ENCODE measurements at places on chromosomes 11 and 22.

DNA sequence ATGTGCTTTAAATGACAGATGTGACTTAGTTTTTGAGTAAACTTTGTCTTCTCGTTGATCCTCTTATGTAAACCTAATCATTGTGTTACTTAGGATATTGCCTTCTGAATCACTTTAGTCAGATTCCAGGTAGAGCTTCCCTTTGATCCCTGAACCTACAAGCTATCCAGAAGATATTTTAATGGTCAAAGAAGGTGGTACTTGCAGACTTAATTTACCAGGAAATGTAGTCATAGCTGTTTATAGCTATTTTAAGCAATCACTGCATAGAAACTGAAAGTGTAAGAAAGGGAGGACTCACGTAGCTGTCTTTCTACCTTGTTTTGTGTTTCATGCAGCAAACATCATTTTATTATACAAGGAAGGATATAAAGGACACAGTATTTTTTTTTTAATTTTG is 189.5 kb downstream of the DDX10 start:
- DNase-seq, result no peak

GRCh38 chr11:73680687-73681086 is 34.3 kb downstream of the PLEKHB1 start:
- no peak for DNase-seq

GRCh38 chr11:8719211-8719649 is 36.6 kb downstream of the RPL27A start:
- peak; percentile 89 for DNase-seq

DNA sequence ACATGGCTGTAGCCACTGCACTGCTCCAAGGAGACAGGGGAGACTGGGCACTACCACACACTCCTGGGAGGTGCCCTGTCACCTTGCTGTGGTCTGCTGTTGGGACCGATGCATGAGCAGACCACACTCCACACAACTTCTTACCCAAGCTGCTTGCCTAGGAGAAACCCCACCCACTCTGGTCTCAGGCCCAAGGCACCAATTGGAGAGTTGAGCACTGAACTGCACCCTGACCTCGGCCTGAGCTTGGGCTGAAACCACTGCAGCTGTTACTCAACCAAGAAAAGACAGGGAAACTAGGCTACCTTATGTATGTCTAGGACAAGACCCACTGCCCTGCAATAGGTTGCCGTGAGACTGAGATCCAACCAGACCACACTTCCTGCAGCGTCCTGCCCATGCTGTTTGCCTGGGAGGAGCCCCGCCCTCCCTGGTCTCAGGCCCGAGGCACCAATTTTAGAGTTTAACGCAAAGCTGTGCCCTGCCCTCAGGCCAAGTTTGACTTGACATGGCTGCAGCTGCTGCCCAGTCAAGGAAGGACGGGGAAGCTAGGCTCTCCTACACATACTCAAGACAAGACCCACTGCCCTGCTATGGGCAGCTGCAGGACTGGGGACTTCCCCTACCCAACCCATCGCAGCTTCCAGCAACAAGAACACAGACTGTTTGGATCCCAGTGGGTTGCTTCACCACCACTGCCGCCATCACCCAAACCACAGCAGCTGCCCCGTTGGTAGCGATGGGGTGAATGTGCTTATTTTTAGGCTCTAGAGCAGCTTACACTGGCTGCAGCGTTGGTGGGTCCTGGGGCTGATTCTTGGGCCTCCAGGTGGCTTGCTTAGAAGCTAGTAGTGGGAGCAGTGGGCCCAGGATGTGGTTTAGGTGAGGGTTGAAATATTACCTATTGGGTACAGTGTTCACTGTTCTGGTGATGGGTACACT is 66.8 kb downstream of the BRD1 start:
- no peak for DNase-seq

DNA sequence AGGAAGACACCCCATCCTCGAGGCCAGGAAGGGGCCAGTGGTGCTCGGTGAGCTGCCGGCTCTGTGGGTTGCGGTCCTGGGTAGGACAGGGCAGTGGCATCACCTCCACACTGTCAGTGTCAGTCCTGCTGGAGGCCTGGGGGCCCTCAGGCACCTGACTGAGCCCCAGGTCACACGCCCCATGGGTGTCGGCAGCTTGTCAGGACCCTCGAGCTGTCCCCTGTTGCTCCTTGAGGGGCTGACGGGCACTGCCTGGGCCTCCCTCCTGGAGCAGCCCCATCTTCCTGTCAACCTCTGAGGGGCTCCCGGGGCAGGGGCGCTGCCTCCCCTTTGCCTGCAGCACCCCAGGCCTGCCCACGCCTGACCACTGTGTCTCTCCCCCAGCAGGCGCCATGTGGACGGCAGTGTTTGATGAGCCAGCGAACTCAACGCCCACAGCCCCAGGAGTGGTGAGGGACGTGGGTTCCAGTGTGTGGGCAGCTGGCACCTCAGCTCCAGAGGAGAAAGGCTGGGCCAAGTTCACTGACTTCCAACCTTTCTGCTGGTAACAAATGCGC is 35.4 kb downstream of the SBF1 start:
- no peak for DNase-seq

DNA sequence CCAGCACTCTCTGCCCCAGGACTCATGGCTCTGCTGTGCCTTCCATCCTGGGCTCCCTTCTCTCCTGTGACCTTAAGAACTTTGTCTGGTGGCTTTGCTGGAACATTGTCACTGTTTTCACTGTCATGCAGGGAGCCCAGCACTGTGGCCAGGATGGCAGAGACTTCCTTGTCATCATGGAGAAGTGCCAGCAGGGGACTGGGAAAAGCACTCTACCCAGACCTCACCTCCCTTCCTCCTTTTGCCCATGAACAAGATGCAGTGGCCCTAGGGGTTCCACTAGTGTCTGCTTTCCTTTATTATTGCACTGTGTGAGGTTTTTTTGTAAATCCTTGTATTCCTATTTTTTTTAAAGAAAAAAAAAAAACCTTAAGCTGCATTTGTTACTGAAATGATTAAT is 2.9 kb upstream of the TTC36 start:
- no peak for DNase-seq

DNA sequence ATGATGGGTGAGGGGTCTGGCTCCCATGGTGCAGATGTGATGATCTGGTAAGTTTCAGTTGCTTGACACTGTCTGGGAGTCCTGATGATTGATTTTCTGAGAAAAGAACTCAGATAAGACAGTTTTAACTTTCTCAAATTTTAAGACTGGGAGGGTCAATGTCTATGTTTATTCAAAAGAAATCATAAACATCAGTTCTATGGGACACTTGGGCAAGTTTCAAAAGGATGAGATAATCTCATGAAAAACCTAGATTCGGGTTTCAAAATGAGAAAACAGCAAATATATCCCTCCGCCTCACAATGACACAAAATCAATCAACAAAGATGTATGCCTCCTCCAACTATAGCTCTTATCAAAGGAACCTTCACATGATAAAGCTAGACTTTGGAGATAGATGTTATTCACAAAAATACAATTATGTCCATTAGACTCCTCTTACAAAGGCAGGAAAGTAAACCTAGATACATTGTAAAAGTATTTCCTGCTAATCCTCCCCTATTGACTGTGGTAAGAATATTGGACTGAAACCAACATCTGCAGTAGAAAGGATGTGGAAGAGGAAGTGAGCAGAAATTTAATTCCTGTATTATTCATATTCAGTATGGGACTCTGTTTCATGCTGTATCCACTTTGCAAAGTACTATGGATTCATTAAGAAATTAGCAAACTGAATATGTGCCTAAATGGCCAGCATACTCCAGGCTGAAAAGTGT is 21.6 kb downstream of the SVIP start:
- DNase-seq, result no peak

- DNase-seq, result no peak
Observed at GRCh38 chr22:19012308-19012986, 76.4 kb upstream of the PRODH start.

- no peak for DNase-seq
Observed at GRCh38 chr11:17781626-17782025, 47.0 kb downstream of the KCNC1 start.

- no peak for DNase-seq
Observed at GRCh38 chr11:86212019-86212611, 32.4 kb upstream of the EED start.

DNA sequence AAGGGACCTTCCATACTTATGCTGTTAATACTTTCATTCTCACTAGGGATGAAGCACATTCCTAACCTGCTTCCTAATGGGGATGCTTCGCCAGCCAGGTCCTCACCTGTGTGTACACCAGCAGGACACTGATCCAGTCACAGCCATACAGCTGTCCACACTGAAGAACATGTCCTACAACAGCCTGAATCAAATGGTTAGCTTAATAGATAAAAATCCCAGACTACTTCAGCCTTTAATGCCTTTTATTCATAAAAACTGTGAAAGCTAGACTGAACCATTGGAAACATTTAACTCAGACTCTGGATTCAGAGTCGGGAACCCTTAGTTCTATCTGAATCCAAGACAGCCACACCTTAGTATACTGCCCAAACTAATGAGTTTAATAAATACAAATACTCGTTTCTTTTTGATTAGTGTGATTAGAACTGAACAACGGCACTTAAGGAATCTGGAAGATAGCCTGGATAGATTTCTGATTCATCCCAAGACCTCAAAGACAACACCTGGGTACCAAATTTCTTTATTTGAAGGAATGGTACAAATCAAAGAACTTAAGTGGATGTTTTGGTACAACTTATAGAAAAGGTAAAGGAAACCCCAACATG is 3.3 kb downstream of the FTH1 start:
- no peak for DNase-seq

Measured in GM03348 (cell line).